ENCODE measurements at places on chromosomes 16 and 17. TPM values are rescaled to one million over a fixed set of nuclear protein-coding genes. Genes with fewer than 3 reads are reported as not detected.

MYLK3 gene
- total RNA-seq, result 13.2 TPM

CD300H gene
- total RNA-seq, result not detected

SLC5A10 gene
- not detected for total RNA-seq

TNK1 gene
- total RNA-seq, result 0.56 TPM

B4GALNT2 gene
- total RNA-seq, result not detected

KCNH4 gene
- not detected for total RNA-seq

TOX3 gene
- total RNA-seq, result not detected

TM4SF5 gene
- not detected for total RNA-seq

ADAP2 gene
- total RNA-seq, result 3.4 TPM

SF3B3 gene
- 178 TPM for total RNA-seq

ABCA6 gene
- 21.2 TPM for total RNA-seq

NTN1 gene
- total RNA-seq, result 2.1 TPM

CACNG4 gene
- total RNA-seq, result not detected

DUSP3 gene
- total RNA-seq, result 210 TPM

ZPBP2 gene
- total RNA-seq, result not detected

PHOSPHO1 gene
- 4.2 TPM for total RNA-seq

SMIM5 gene
- not detected for total RNA-seq

IGFALS gene
- total RNA-seq, result not detected

ACOX1 gene
- total RNA-seq, result 58.1 TPM

PRSS36 gene
- 0.69 TPM for total RNA-seq

ZSWIM7 gene
- total RNA-seq, result 46.6 TPM

GLOD4 gene
- 25.2 TPM for total RNA-seq

GRAPL gene
- 0.90 TPM for total RNA-seq

TRIM25 gene
- 20.0 TPM for total RNA-seq

CRYBA1 gene
- total RNA-seq, result not detected

ZG16B gene
- total RNA-seq, result not detected

AOC3 gene
- 10.6 TPM for total RNA-seq

GPR142 gene
- not detected for total RNA-seq

SAMD14 gene
- 1.0 TPM for total RNA-seq

GH2 gene
- total RNA-seq, result not detected

POLR3K gene
- total RNA-seq, result 10.9 TPM

FNDC8 gene
- total RNA-seq, result not detected

GAST gene
- not detected for total RNA-seq

PIK3R6 gene
- 0.58 TPM for total RNA-seq

CETP gene
- not detected for total RNA-seq

CENPN gene
- 8.3 TPM for total RNA-seq

SMIM22 gene
- total RNA-seq, result not detected

All from psoas muscle (tissue), 8 donors.